ENCODE measurements at places on chromosomes 4 and X.

- no peak for DNase-seq
Observed at GRCh38 chr4:7978907-7979651, 39.4 kb upstream of the AFAP1 start.

- no peak for DNase-seq
Observed at GRCh38 chrX:49257074-49257790, 7.3 kb downstream of the FOXP3 start.

- DNase-seq = no peak
Observed at GRCh38 chrX:24332878-24333277, 19.0 kb upstream of the SUPT20HL2 start.

DNA sequence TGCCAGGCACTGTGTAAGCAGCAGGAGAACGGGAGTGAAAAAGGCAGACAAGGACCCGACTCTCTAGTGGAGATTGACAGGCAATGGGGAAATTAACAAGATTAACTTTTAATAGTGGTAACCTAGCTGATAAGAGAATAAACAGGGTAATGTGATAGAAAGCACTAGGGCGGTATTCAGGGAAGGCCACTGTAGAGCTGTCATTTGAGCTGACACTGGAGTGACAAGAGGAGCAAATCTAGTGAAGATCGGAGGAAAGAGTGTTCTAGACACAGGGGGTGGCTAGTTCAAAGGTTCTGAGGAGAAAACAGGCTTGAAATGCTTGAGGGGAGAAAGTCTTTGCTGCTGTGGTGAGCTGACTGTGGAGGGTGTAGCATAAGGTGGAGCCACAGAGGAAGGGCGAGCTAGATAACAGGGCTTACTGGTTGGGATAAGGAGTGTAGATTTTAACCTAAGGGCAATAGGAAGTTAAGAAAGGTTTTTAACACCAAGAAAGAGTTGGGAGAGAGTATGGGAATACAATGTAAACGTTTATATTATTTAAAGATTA is 122.8 kb downstream of the SLC10A7 start:
- no peak for DNase-seq

GRCh38 chr4:165208221-165208652 is 876 bp downstream of the KLHL2 start:
- no peak for DNase-seq

DNA sequence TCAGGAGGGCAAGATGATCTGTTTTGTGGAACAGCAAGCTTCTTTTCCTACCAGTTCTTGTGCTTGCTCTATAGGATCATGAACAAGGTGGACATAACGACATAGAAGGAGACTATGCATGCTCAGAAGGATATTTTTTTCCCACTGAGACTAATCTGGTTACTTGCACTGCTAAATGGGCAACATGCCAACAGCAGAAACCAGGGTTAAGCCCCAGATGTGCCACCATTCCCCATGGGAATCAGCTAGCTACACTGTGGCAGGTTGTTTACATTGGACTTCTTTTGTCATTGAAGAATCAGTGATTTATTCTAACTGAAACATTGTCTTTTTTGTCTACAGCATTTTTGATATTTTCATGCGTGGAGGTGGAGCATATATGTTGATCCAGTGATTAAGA is 165.6 kb downstream of the C4orf33 start:
- no peak for DNase-seq

DNA sequence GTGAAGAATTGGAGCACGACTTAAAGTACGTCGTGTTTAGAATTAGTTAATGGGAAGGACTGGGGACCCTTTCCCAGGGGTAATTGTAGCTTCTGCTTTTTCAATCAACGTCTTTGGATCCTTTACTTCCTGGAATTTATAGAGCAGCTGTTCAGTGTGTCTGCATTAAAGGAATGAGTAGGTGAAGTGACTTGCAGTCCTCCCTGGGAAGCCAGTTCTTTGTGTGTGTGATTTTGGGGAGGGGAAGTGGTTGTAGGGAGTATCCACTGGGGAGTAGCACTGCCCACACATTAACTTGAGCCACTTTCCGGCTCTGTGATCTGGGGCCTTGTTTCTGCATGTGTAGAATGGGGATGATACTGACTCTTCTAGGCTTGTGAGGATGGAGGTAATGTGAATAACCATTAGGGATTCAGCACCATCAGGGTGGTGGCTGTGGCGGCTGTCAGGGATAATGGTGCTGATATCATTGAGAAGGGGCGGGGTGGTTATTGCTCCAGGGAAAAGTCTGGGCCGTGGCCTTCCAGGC is 54.7 kb downstream of the TMEM131L start:
- no peak for DNase-seq
